ENCODE measurements at places on chromosomes 16 and 17.

DNA sequence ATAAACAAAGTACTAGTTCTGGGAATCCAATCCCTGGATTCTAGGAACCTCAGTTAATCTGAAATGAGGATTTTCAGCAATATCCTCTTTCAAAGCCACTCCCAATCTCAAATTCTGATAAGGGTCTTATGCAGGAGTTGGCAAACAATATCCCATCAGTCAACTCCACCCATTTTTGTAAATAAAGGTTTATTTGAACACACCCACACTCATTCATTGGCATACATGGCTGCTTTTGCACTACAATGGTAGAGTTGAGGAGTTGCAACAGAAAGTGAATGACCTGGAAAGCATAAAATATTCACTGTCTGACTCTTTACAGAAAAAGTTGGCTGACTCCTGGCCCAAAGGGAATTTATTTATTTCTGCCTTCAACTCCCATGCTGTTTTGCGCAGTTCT lies 157.7 kb upstream of the CDH11 start:
- DNase-seq, result no peak

DNA sequence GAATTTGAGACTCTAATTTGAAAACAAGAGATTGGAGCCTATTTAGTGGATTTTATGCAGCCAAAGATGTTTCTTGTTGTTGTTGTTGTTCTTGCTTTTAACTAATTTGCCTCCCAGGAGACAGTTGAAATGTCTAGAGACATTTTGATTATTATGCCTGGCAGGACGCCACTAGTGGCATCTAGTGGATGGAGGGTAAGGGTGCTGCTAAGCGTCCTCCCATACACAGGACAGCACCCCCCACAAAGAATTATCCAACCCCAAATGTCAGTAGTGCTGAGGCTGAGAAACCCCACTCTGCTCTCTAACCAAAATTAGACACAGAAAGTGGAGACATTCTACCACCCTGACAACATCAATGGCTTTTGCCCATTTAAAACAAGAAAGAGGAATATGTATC lies 15.4 kb upstream of the HSBP1 start:
- no peak for DNase-seq

- no peak for DNase-seq
Observed at GRCh38 chr16:56332464-56333079, 92.8 kb downstream of the AMFR start.

DNA sequence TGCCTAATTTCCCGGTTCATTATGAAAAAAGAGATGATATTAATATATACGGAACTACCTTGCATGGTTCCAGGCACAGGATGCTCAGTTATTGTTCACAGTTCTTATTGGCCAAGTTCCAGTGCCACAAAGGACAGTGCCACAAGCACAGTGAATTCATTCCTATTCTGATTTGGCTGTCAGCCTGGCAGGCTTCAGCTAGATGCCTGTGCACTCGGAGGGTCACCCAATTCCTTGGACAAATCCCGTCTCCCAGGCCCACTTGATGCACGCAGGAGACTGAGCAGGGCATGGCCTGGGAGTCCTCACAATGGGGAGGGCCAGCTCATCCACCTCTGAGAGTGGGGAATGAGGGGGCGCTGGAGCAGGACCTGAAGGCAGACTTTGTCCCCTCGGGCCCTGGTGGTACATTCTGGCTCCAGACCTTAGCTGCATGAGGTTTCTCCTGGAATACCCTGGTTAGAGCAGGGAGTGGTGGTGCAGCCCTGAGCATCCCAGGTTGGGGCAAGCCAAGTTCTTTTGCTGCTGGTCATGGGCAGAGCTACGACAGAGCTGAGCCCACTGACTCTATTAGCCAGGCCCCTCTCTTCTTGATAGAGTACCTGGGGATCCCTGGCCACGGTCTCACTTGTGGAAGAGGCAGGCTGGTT lies 41.4 kb downstream of the MIS12 start:
- DNase-seq, result no peak

- no peak for DNase-seq
Observed at GRCh38 chr17:45172541-45173286, 11.0 kb downstream of the HEXIM2 start.

DNA sequence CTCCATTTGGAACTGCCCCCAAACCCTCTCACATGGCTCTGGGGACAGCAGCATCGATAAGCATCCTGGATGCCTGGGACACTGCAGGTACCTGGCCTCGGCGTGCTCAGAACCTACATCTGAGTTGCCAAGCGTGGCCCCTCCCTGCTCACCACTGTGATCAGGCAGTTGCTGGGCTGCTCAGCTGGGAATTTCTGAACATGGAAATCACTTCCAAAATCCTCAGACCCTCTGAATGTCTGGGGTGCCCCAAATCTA lies 6.3 kb downstream of the CDH5 start:
- DNase-seq, result no peak
